ENCODE measurements at places on chromosomes 2 and 18.

GRCh38 chr2:220857368-220857767 is 714.7 kb downstream of the EPHA4 start:
- no peak for DNase-seq

DNA sequence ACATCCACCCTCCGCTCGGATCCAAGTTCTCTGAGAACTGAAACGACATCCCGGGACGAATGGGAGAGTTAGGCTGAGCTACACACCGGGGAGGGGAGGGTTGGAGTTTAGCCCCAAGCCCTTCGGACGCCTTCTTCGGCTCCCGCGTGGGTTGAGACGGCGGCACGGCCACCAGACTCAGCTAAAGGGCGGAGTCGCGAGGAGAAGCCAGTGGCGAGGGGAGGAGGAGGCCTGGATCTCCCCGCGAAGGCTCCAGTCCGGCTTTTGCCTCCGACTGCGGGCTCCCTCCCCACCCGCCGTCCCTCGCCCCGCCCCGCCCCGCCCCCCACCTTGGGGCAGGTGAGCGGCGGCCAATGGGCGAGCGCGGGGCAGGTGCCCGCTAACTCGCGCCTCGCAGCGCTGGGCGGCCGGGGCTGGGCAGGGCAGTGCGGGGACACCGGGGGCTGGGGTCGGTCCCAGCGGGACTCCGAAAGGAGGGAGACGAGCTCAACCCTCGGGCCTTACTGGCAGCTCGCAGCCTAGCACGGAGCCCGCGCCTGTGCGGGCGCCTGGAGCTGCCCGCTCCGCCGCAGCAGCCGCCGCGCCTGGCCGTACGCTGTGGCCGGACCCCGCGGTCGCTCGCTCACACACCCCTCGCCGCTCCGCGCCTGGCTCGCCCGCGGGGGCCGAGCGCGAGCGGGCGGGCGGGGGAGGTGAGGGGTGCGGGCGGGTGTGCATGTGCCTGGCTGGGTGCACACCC is at the start of gene EMX1:
EMX1 (plus strand) TSS at position 382 of the 739 bp plus-strand sequence; CDS start at position 716, 334 bp downstream.
- no peak for DNase-seq

DNA sequence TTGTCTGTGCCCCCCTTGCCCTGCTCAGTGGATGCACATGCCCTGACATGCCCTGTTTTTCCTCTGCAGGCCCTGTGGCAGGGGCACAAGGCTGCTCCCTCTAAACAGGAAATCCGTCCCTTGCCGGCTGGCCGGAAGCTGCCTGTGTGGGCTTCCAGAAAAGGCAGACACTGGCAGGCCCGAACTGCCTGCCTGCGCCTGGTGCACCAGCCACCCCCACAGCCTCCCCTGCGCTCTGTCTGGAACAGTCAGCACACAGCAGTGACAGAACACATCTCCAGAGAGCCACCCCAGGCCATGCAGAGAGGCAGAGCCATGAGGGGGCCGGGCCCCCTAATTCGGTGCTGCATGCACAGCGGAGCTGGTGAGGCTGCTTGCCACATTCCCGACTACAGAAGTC is 33.5 kb downstream of the LOXHD1 start:
- no peak for DNase-seq

DNA sequence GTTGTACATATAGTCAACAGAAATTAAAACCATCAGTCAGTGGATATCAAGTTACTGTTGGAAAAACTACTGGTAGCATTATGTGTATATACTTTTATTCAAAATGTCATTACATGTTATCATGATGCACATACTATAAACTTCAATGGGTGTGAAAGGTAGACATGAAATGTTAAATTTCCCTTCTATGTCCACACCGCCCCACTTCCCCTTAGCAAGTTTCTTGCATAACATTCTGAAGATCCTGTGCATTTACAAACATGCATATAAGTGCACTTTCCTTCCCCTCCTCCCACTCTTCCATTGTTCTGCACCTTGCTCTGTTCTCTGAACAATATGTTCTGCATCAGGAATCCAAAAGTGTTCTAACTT is 16.6 kb upstream of the HK2 start:
- DNase-seq = no peak

- no peak for DNase-seq
Measured at GRCh38 chr18:41043876-41044275, 911.2 kb upstream of the PIK3C3 start.

DNA sequence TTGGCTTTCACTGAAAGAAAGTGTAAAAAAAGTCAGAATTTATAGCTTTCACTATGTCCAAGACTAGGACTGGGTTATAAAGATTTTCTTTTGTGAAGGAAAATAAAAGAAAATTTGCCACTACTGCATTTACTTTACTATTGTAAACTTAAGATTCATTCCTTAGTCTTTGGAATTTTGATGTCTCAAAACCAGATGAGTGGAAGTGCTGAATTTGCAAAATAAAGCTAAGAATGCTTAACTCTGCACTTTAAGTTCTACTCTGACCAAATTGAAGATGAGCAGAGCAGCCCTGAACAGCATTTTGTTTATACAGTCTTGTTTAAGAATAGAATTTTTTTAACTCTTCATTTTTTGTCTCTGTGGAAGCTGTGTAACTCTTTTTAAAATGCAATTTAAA is 102.4 kb downstream of the ICA1L start:
- DNase-seq = no peak

GRCh38 chr18:6413579-6414117 is 1.1 kb downstream of the L3MBTL4 start:
- no peak for DNase-seq

- DNase-seq = peak; percentile 88
Measured at GRCh38 chr2:12816379-12817306, 99.9 kb downstream of the TRIB2 start.

DNA sequence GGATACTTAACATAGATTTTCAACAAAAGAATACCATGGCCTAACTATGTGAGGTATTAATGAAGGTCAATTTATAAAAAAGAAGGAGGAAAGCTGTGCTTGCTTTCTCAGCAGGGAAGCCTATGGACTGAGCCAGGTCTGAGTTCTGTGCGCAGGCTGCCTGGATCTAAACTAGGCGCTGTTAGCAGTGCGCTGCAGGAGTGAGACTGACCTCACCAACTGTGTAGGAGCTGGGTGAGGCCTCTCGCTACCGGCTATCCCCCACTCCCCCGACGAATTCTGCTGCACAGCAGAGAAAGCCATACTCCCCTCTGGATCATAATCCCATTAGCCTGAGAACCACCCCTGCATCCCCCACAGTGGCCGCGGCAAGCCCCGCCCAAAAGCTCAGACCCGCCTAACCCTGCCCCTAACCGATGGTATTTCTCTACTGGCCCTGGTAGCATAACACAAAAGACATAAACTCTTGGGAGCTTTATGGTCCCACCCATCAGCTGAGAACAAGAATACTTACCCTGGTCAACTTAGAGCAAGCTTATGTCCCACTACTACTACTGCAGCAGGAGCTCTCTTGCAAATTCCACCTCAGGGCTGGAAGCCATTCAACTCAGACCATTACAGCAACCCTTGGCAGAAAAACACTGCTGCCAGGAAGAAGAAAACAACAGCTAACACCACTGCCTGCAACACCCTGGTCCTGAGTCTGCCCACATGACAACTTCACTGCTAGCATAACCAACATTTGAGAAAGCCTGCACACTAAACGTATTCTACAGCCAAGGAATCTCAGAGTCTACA is 28.0 kb downstream of the SULT1C2 start:
- no peak for DNase-seq

GRCh38 chr2:74806920-74807319 is 27.0 kb upstream of the HK2 start:
- no peak for DNase-seq

DNA sequence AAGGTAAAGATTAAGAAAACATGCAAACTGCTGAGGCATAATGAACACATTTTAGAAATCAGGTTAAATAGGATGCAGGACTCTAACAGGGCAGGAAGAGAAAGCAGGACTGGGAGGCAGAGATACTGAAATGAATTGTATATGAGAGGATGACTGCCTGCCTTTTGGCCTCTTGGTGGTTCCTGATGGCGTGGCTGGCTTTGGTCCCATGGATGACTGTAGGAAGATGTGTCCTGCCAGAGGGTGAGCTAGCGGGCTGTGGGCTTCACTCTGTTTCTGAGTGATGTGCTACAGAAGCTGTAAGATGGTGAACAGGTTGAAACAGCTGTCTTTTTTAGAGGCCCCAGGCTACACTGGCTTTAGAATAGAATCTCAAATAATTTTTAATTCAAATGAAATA is 517.0 kb downstream of the SLC4A3 start:
- DNase-seq = peak; percentile 83

DNA sequence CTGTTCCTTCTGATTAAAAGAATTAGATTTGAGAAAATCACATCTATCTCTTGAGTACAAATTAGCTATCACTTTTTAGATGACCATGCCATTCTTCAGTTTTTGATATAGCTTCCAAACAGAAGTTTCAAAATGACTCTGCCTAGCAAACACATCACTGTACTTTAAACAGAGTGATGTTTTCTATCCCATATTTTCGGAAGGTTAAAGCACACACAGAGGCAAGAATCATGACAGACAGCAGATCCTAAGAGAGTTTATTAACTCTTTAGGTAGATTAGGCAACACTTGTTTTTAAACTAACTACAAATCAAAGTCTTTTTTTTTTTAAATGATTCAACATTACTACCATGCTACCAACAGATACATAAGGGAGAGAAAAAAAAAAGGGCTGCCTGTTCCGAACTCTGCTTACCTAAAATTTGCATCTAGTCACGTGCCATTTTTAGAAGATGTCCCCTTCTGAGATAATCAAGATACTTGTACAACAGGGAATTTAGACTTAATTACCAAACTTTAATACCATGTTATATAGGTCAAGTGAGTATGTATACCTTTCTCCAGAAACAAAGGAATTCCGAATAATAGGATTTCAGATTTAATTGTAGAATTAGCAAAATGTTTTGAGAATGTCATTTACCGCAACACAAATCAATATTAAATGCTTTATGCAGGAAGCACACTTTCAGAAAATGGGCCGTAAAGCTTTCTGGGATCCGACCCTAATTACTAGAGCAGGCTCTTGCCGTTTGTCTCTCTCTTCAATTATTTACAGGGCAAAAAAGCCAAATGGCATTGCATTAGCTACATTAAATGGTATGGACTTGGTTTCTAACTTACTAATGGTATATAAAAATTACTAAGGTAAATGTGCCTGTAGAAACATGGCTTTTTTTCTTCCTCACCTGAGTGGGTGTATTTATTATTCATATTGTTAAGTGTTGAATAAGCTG is 2.6 kb downstream of the RBMS1 start:
- DNase-seq = peak; percentile 7

GRCh38 chr2:109487536-109487869 is 126.3 kb downstream of the SEPTIN10 start:
- no peak for DNase-seq

GRCh38 chr2:211903961-211904360 is 634.6 kb downstream of the ERBB4 start:
- no peak for DNase-seq

GRCh38 chr2:137383391-137383790 is 580.9 kb upstream of the HNMT start:
- peak; percentile 7 for DNase-seq

GRCh38 chr18:50879302-50880118 is 592 bp downstream of the ME2 start:
- DNase-seq = peak; percentile 43

GRCh38 chr18:47931718-47932103 is 1.3 kb upstream of the SMAD2 start:
- peak; percentile 10 for DNase-seq

GRCh38 chr2:165311949-165312348 is 72.7 kb downstream of the SCN2A start:
- no peak for DNase-seq

DNA sequence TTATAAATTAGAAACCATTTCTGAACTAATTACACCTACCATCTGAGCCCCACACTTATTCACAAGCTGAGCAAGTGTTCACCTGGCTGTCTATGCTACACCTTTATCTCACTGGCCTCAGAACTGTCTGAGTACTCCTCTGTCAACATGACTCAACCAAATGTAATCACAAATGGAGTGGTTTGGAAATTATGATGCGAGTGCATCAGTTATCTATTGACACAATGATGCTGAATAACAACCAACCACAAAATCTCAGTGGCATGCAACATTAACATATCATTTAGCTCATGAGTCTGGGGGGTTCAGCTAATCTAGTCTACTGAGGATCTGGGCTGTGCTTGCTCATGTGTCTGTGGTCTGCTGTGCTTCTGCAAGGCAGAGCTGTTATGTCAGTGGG is 184.2 kb upstream of the NXPH2 start:
- DNase-seq = no peak

DNA sequence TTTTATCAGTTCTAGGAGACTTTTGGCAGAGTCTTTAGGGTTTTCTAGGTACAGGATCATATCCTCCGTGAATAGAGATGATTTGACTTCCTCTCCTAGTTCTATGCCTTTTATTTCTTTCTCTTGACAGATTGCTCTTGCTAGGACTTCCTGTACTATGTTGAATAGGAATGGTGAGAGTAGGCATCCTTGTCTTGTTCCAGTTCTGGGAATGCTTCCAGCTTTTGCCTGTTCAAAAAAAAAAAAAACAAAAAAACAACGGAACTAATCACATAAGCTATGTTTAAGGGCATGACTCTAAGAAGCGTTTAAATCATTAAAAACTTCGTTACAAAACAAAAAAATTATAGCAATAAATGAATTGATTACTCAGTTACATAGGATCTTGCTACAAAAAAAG is 145.7 kb downstream of the NUP35 start:
- DNase-seq = peak; percentile 52

DNA sequence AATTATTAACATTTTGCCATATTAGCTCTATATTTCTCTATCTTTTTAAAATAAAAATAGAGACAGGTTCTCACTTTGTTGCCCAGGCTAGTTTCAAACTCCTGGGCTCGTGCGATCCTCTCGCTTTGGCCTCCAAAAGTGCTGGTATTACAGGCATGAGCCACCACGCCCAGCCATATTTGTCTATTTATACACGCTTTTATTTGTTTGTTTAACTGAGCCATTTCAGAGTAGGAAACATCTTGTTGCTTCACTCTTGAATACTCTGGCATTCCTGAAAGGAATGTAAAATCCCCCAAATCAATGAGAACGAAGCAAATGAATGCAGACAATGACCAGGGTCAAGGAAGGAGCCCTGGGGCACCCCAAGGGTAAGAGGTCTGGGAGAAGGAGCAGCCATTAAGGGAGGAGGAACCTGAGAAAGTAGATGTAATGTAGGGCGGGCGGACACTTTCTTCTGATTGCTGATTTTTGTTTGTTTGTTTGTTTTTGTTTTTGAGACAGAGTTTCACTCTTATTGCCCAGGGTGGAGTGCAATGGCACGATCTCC is 31.7 kb upstream of the RAB1A start:
- DNase-seq = no peak

DNA sequence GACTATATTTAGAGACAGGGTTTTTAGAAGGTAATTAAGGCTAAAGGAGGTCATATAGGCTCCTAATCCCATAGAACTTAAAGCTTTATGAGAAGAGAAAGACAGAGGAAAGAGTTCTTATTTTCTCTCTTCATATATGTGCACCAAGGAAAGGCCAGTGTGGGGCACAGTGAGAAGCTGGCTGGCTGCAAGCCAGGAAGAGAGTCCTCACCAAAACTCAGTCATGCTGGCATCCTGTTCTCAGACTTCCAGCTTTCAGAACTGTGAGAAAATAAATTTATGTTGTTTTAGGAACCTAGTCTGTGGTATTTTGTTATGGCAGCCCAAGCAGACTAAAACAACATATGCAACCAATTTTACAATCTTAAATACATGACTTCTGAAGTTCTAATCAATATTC is 31.5 kb upstream of the ATIC start:
- DNase-seq = no peak
